Stimulated activated CD8-positive, alpha-beta memory T cell treated with anti-CD3 and anti-CD28 coated beads, Interleukin-7, amount 100 ng/mL, for 1 hour (primary cell): ENCODE measurements at places on chromosomes 3 and 15.

- DNase-seq = no peak
These were observed 10.8 kb downstream of the EIF2AK4 start for GRCh38 chr15:39944726-39945125.

DNA sequence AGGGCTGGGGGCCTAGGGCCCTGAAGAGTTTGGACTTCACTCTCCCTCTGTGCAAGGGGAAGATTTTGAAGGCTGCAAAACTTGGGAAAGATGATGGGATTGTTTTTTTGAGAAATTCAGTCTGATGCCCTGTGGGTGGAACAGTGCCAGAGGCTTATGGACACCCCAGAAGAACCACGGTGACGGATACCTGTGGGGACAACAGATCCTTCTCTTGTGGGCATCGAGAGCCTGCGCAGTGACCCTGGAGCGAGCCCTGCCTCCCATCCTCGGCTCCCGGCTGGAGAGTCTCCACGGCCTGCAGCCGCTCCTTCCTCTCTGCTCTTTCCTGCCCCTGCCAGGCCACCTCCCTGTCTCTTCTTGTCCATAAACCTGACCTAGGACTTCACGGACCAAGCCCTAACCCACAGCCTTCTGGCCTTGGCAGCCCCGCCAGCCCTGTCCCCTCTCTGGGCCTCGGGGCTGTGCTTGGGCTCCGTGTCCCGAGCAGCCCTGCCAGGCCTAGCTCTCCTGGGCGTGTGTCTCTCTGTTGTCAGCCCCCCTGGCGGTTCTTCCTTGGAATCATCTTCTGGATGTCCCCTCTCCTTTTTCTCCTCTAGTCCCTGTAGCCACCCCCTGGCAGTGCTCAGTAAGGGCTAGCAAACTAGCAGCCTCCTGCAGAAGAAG lies 98.4 kb downstream of the VGLL4 start:
- DNase-seq = no peak

DNA sequence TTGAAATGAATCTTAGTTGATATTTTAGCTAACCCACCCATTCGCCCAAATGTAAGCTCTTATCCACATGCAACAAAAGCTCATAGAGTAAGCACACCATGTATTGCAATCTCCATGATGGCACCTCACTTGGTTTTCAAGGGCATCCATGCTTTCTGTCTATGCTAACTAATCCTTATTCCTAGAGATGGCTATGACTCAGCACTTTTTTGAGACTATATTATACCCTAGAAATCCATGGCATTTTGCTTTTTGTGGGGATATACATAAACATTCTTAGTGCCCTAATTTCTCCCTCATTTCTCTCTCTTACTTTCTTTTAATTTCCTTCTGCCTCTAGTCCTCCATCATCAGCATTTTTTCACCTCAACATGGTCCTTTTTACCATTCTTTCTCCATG lies 168.5 kb upstream of the STT3B start:
- DNase-seq = no peak

DNA sequence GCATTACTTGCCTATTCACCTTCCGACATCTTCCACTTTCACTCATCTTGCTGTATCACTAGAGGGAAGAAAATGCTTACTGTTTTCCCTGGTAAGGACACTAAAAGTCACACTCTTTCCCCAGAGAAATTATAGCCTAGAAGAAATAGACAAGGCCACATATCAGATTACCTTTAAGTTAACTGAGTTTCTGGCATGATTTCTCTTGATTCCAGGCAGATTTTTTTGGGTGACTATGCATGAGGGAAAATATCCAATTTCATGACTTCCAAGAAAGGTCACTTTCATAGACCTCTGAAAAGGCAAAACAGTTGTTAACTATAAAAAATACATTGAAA lies 30.3 kb downstream of the TCF12 start:
- DNase-seq = no peak

DNA sequence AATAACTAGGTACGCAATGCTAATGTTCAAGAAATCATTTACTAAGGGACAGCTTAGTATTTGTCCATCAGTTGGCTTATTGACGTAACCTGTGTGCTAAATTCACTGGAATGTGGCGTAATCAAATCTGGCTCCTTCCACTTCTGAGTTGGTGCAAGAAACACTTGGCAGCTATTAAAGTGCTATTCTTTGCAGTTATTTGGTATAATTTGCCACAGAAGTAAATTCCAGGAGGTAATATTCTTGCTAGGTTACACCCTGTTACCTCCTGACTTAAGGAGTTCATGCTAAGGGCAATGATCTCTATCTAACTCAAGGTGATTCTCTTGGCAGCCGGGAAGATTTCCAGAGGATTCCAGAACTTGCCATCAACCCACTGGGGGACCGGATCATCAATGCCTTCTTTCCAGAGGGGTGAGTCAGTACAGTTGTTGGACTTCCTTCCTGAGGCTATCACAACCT lies 25.5 kb downstream of the CHP1 start:
- DNase-seq = no peak

GRCh38 chr3:121651684-121652083 lies 9.0 kb downstream of the HCLS1 start:
- DNase-seq = no peak

- no peak for DNase-seq
These were observed 225.8 kb upstream of the UMPS start for GRCh38 chr3:124504332-124505059.

- DNase-seq = no peak
These were observed 307.3 kb downstream of the SV2B start for GRCh38 chr15:91407269-91407889.

DNA sequence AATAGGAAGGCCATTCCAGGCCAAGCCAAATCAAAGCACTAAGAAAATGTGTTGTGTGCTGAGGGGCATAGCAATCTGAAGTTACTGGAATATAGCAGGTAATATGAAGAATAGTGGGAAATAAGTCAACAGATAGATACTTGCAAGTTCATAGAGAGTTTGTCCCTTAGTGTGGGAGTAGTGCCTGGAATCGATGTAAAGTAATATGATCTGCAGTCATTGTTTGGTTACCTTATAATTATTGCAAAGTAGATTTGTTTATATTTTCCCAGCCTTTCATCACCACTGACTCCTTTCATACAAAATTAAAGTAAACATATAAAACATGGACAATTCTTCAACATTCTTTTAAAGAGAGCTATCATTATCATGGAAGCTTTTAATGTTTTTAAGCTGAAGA lies 420.9 kb upstream of the NECTIN3 start:
- DNase-seq = no peak
